ENCODE measurements at places on chromosomes 5 and 9.

DNA sequence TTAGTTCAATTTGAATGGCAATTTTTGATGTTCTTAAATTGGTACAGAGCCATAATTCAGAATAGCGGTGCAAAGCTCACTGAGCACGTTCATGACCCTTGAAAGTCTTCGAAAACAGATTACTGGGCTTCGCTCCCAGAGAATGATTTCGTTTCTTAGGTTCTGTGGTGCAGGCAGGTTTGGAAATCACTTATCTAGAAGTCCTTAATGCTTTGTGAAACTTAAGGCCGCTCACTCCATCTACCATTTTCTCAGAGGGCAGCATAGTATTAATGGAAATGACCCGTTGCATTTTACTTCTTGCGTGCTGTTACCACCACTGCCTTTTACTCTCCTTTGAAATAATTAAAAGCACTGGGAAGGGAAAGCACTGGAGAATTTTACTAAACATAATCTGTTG is 2.9 kb upstream of the MAT2B start:
- DNase-seq = no peak

GRCh38 chr5:56259002-56259511 is 25.9 kb upstream of the ANKRD55 start:
- DNase-seq = no peak

DNA sequence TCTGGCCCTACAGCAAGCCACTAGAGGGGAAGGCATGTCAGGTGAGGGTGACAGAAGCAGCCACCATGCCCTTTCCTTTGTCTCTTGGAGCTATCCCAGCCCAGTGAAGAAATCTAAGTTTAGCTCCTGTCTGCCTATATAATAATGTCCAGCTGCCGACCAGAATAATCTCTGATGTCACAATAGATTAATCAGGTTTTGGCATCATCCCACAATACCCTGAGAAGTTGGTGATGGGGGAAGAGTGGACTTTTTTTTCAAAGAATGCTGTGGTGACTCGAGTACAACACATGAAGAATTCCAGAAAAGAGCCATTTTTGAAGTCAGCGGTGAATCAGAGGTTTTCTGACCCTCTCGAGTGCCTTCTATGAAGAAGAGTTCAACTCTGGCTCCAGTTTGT is 1.7 kb upstream of the TSLP start:
- DNase-seq = no peak

GRCh38 chr5:175457466-175457865 is 13.5 kb upstream of the DRD1 start:
- DNase-seq = no peak

GRCh38 chr9:102497709-102498108 is 497.4 kb upstream of the CYLC2 start:
- no peak for DNase-seq

- DNase-seq = no peak
Observed at GRCh38 chr5:144156767-144157171, 13.7 kb downstream of the YIPF5 start.
